Progenitor cell of endocrine pancreas (in vitro differentiated cells): ENCODE measurements at places on chromosomes 2 and 18. TPM values are rescaled to one million over a fixed set of nuclear protein-coding genes. Genes with fewer than 3 reads are reported as not detected.
A peak's percentile ranks its signal among the peaks of the same experiment; 100 is the strongest.

- peaks cover 21% of the 10 kb centered on the region for H3K27me3 ChIP-seq
- no peak for DNase-seq
- no peak overlapping the region for H3K4me3 ChIP-seq
Measured at GRCh38 chr2:163649080-163649479, 86.7 kb downstream of the FIGN start.

GRCh38 chr2:238938003-238938400, 90.1 kb downstream of the TWIST2 start:
- no peaks in the 10 kb centered on the region for H3K4me1 ChIP-seq
- H3K36me3 ChIP-seq = no peaks in the 10 kb centered on the region
- H3K27ac ChIP-seq = no peak overlapping the region
- H3K27me3 ChIP-seq = peaks cover 29% of the 10 kb centered on the region
- no peak overlapping the region for H3K4me3 ChIP-seq

The RFTN2 gene
- 5.4 and 5.7 TPM in 2 replicates for total RNA-seq

GRCh38 chr18:36640021-36640952, 188.5 kb downstream of the TPGS2 start:
- DNase-seq = no peak
- peak overlapping the region; percentile 54 for H3K27ac ChIP-seq
- no peak overlapping the region for H3K4me3 ChIP-seq
- H3K4me1 ChIP-seq = peaks cover 6% of the 10 kb centered on the region
- H3K27me3 ChIP-seq = no peaks in the 10 kb centered on the region

The SLC40A1 gene
- total RNA-seq = 14.6 and 15.8 TPM in 2 replicates

DNA sequence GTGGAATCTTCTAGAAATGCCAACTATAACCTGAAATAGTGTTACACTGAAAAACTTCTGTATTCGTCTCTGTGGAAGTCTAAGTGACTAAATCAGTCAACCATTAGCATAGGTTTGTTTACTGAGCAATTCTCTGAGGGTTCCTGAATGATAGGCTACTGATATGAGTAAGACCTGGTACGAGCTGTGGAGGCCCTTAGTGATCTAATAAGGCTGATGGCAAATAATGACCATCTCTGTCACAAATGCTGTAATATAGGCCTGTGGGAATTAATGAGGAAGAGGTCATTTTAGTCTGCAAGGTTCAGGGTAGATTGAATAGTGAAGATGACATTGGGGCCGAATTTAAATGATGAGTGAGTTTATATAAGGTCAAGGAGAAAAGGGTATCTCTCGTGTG, 82.5 kb downstream of the MGAT5 start:
- no peak for DNase-seq
- H3K4me1 ChIP-seq = peaks cover 16% of the 10 kb centered on the region
- H3K27me3 ChIP-seq = no peaks in the 10 kb centered on the region
- peaks cover 14% of the 10 kb centered on the region for H3K36me3 ChIP-seq

The TPO gene
- total RNA-seq = not detected in 2 replicates

- H3K27ac ChIP-seq = no peak overlapping the region
- no peaks in the 10 kb centered on the region for H3K4me1 ChIP-seq
- DNase-seq = no peak
- H3K27me3 ChIP-seq = no peaks in the 10 kb centered on the region
- H3K36me3 ChIP-seq = peaks cover 4% of the 10 kb centered on the region
Measured at GRCh38 chr2:176280867-176281658, 11.8 kb downstream of the MTX2 start.

- DNase-seq = no peak
- no peak overlapping the region for H3K4me3 ChIP-seq
- no peak overlapping the region for H3K27ac ChIP-seq
- peaks cover 14% of the 10 kb centered on the region for H3K4me1 ChIP-seq
- no peaks in the 10 kb centered on the region for H3K27me3 ChIP-seq
Measured at GRCh38 chr18:3799515-3799914, 349.5 kb downstream of the TGIF1 start.

DNA sequence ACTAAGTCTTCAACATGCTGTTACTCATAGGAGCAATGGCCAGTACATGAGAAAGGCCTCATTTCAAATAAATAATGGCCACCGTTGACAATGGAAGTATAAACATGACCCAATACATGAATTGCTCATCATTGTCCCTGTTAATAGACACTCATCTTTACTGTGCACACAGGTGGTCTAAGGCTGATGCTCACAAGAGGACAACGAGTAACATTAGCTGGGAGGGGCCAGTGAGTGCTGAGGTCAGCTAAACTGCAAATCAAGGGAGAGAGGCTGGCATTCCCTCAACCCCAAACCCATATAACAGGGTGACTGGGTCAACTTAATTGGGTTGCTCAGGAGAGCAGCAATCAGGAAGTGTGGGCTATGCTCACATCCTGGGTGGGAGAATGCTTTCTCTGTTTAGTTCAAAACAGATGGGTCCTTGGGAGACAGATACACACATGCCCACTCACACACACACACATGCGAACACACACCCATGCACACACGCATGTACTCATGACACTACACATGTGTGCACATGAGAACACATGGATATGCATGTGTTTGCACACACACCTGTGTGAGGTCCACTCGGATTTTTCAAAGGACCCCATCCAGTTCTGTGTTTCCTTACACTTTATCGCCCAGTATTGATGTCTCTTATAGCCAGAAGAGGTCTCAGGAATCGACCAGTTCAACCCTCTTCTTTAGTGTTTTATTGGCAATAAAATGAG, 172.0 kb downstream of the INHBB start:
- H3K27me3 ChIP-seq = peaks cover 68% of the 10 kb centered on the region
- H3K4me3 ChIP-seq = no peak overlapping the region
- peaks cover 11% of the 10 kb centered on the region for H3K4me1 ChIP-seq

GRCh38 chr2:52895726-52896340, 871.8 kb upstream of the CHAC2 start:
- no peak overlapping the region for H3K4me3 ChIP-seq
- no peaks in the 10 kb centered on the region for H3K36me3 ChIP-seq
- DNase-seq = no peak
- H3K4me1 ChIP-seq = no peaks in the 10 kb centered on the region

DNA sequence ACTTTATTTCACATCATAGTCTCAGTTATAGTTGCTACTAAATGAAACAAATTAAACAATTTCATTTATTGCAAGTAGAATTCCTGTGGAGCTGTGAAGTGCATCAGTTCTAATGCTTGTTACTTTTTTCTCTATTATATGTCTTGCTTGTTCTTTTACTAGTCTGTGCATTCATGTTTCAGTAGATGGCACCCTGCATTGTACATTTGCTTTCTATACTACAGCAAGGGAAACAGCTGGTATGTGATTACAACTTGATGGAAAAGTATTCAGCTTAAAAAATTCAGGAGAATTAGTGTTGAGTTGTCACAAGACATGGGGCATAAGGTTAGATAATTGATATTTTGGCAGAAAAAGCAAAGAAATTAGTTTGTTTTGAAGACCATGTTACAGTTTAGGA, 72.3 kb downstream of the TANK start:
- H3K4me3 ChIP-seq = no peak overlapping the region
- H3K27me3 ChIP-seq = peaks cover 12% of the 10 kb centered on the region
- H3K27ac ChIP-seq = no peak overlapping the region
- DNase-seq = no peak
- peaks cover 9% of the 10 kb centered on the region for H3K36me3 ChIP-seq

DNA sequence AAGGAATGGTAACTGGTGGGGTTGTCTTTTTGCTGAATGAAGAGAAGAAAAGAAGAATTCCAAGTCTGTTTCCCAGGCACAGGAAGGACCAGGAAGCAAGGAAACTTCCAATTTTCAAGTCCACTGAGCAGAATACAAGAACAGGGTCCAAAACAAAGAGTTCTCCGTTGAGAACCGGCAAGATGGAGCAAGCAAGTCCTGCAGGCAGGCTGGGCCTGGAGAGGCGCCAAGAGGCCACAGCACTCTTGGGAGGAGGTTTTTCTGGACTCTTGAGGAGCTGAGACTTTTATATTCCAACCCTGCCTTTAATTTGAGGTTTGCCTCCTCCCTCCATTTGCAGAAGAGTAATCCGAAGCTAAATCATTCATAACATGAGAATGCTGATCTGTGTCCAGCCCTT, 224.5 kb downstream of the IKZF2 start:
- no peak for DNase-seq
- peaks cover 12% of the 10 kb centered on the region for H3K4me1 ChIP-seq
- H3K36me3 ChIP-seq = no peaks in the 10 kb centered on the region
- H3K27ac ChIP-seq = no peak overlapping the region
- no peaks in the 10 kb centered on the region for H3K27me3 ChIP-seq

The EIF5B gene
- total RNA-seq = 40.1 and 41.9 TPM in 2 replicates

DNA sequence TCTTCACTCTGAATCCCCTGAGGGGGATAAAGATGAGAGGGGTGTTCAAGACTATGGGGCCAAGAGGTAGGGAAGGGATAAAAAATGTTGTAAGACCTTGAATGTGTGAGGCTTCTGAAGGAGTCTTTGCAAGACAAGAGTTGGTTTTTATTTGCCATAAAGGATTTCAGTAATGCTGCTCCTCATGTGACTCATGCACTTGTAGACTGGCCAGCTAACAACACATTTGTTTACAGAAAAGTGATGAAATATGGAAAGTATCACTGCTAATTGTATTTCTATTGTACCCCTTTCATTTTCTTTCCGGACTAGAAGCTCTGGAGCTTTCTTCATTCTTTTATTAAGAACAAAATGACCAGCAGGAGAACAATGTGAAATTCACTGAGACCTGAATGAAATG, 782.1 kb downstream of the EPHA4 start:
- H3K27ac ChIP-seq = no peak overlapping the region
- H3K27me3 ChIP-seq = no peaks in the 10 kb centered on the region
- H3K36me3 ChIP-seq = no peaks in the 10 kb centered on the region
- no peaks in the 10 kb centered on the region for H3K4me1 ChIP-seq
- H3K4me3 ChIP-seq = no peak overlapping the region

- peak overlapping the region; percentile 94 for H3K4me3 ChIP-seq
- peaks cover 15% of the 10 kb centered on the region for H3K4me1 ChIP-seq
- peaks cover 13% of the 10 kb centered on the region for H3K36me3 ChIP-seq
- no peaks in the 10 kb centered on the region for H3K27me3 ChIP-seq
- H3K27ac ChIP-seq = peak overlapping the region; percentile 100
Measured at GRCh38 chr2:135742325-135742757, 686 bp downstream of the UBXN4 start.

- no peaks in the 10 kb centered on the region for H3K36me3 ChIP-seq
- H3K4me3 ChIP-seq = no peak overlapping the region
- no peak overlapping the region for H3K27ac ChIP-seq
- H3K4me1 ChIP-seq = peaks cover 2% of the 10 kb centered on the region
- no peaks in the 10 kb centered on the region for H3K27me3 ChIP-seq
- no peak for DNase-seq
Measured at GRCh38 chr2:37976411-37976810, 51.3 kb downstream of the RMDN2 start.

DNA sequence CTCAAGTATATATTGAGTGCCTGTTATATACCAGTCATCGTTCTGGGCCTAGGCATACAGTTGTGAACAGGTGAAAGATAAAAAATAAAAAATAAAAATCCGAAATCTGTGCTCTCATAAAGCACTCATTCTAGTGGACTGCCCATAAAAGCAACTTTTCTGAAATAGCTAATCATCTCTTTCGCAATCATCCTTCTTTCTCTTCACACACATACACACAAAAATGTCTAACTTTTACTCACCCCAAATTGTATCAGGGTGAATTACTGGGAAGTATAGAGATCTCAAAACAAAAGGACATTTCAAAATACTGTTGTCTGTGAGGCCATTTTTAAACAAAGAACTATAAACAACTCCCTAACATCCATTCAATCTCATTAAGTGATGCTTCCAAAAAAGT, 29.6 kb upstream of the ORC2 start:
- no peak overlapping the region for H3K4me3 ChIP-seq
- peaks cover 12% of the 10 kb centered on the region for H3K36me3 ChIP-seq
- peak overlapping the region; percentile 86 for H3K27ac ChIP-seq

The LPIN2 gene
- total RNA-seq = 22.8 and 25.9 TPM in 2 replicates

DNA sequence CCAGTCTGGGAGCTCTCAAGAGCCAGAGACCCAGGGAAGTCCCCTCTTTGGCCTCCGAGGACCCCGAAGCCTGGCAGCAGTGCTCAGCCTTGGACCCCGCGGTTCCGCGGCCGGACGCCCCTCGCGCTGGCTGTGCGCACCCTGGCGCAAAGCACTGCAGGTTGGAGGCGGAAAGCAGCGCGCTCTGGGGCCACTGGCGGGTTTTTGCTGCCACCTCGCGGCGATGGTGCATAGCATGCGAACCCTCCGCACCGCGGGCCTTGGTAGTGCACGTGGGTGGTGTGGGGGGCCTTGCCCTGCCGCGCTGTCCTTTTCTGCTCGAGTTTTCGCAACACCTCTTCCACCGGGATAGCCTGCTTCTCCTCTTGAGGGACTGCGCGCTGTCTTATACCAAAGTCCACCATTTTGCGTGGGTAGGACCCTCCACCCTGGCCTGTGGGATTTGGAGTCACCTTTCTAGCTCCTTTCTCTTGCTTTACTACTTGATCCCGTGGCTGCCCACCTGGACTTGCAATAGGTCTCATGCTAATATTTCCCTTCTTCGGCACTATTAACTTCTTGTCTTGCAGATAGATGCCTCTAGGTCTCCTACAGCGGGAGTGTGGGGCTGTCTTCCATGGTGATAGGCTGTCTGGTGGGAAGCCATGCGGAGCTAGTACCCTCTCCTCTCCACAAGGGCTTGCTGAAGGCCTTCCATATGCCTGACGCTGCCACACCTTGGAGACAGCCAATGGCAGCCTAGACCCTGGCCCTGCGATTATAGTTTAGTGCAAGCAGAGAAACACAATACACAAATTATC, 14.3 kb downstream of the SIX3 start:
- H3K36me3 ChIP-seq = no peaks in the 10 kb centered on the region
- peak; percentile 81 for DNase-seq
- H3K4me1 ChIP-seq = peaks cover 10% of the 10 kb centered on the region
- peak overlapping the region; percentile 69 for H3K4me3 ChIP-seq
- H3K27me3 ChIP-seq = peaks cover 86% of the 10 kb centered on the region
- H3K27ac ChIP-seq = no peak overlapping the region

- peak overlapping the region; percentile 91 for H3K4me3 ChIP-seq
- H3K27ac ChIP-seq = no peak overlapping the region
- no peaks in the 10 kb centered on the region for H3K27me3 ChIP-seq
- H3K4me1 ChIP-seq = peaks cover 8% of the 10 kb centered on the region
- no peaks in the 10 kb centered on the region for H3K36me3 ChIP-seq
- DNase-seq = no peak
Measured at GRCh38 chr2:135986507-135986906, 1.1 kb upstream of the DARS1 start.

The VWA3B gene
- 0.12 and 0.47 TPM in 2 replicates for total RNA-seq

- H3K4me1 ChIP-seq = peaks cover 8% of the 10 kb centered on the region
- H3K36me3 ChIP-seq = peaks cover 7% of the 10 kb centered on the region
Measured at GRCh38 chr2:10802657-10803056, 9.9 kb downstream of the PDIA6 start.

- H3K4me1 ChIP-seq = no peaks in the 10 kb centered on the region
- H3K36me3 ChIP-seq = peaks cover 4% of the 10 kb centered on the region
- no peaks in the 10 kb centered on the region for H3K27me3 ChIP-seq
- DNase-seq = no peak
Measured at GRCh38 chr2:238459081-238459629, 32.4 kb downstream of the ASB1 start.

The ABCG8 gene
- not detected in 2 replicates for total RNA-seq

The KANSL1L gene
- 32.7 and 32.8 TPM in 2 replicates for total RNA-seq

GRCh38 chr2:191638802-191639172, 39.1 kb upstream of the NABP1 start:
- no peaks in the 10 kb centered on the region for H3K27me3 ChIP-seq
- H3K4me3 ChIP-seq = no peak overlapping the region
- H3K36me3 ChIP-seq = no peaks in the 10 kb centered on the region
- H3K4me1 ChIP-seq = peaks cover 8% of the 10 kb centered on the region
- no peak overlapping the region for H3K27ac ChIP-seq
